ENCODE measurements at places on chromosomes 2 and 18.

DNA sequence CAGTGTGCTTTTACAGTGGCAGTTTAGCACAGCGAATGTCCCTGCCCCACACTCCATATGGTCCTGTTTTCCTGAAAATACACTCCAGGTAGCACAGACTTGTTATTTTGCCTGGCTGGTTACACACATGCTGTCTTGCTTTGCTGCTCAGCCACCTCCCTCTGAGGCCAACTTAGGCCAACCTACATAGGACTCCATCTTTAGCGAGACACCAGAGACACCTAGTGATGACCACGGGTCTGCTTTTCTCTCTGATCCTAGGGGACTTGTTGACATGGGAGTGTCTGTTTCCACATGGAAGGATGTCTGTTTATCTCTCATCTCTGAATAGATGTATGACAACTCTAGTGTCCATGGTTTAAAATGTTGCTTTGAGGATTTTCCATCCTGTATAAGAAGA is 43.3 kb downstream of the PLEKHB2 start:
- DNase-seq = no peak

- DNase-seq = no peak
Measured at GRCh38 chr2:207528980-207529329, 807 bp upstream of the CREB1 start.

DNA sequence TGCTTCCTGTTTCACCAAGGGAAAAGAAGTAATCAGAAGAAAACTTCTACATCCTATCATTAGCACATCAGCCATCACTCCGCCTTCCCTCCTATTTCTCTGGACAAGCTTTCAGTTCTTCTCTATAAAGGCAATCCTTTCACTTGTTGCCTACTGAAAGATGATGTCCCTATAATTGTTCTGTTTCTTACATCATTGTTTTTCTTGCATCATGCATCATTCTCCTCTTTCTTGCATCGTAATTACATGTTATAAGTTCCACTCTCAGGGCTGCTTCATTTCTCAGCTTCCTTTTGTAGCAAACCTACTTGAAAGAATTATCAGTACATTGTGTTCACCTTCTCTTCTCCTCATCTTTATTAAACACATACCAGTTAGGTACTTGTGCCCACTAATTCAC is 7.2 kb downstream of the SLC30A6 start:
- DNase-seq = no peak

GRCh38 chr2:119659601-119660342 is 19.2 kb upstream of the TMEM177 start:
- DNase-seq = no peak
